ENCODE measurements at places on chromosomes 4 and X.

DNA sequence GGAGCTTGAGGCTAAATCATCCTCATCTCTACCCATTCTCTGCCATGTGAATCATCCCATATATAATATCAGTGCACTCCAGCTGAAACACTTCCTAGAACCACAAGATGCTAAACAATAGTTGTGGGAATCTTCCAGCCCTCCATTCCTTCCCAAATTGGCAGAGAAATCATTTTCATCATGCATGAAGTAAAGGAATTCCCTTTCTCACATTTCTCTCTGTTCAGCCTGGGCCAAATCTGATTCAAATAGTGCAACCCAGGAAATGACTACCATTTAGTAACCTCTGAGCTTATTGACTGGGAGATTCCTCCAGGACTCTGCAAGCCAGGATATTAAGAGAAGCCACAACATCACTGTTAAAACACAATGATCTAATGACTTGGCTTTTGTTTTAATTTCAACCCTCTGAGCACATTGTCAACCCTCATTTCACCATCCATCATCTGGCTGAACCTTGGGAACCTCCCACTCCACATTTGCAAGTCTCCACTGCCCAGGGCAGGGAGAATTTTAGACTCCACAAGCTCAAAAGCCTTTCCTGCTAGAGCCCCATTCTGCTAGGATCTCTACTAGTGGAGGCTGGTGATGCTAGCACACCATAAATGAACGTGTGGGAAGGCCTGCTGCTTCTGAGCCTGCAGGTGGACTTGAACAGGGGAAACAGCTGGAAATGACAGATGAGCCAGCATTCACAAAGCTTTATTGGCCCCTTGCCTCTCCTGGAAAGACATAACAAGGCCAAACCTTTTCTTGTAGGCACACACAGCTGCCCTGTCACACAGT is 133.9 kb downstream of the TET2 start:
- no peak for DNase-seq

- DNase-seq: peak; percentile 70
Measured at GRCh38 chrX:129637217-129638109, 17.3 kb downstream of the APLN start.

DNA sequence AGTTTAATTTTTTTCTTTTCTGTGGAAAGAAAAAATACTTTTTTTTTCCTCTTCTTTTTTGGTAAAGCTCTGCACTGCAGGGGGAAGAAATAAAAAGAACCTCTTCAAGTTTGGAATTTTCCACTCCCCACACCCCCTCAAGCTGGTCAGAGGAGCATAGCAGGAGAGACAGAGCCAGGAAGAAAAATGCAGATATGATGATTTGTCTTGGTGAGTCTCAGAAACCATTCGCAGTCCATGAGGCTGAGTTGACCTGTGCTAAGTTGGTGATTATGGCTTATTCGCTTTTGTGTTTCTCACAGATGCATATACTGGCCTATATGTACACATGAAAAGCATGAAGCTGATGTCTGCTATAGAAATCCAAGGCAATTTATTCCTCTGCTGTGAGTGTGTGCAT is 205.9 kb downstream of the LDB2 start:
- no peak for DNase-seq

GRCh38 chr4:74205046-74205445 is 47.1 kb downstream of the MTHFD2L start:
- DNase-seq: no peak

DNA sequence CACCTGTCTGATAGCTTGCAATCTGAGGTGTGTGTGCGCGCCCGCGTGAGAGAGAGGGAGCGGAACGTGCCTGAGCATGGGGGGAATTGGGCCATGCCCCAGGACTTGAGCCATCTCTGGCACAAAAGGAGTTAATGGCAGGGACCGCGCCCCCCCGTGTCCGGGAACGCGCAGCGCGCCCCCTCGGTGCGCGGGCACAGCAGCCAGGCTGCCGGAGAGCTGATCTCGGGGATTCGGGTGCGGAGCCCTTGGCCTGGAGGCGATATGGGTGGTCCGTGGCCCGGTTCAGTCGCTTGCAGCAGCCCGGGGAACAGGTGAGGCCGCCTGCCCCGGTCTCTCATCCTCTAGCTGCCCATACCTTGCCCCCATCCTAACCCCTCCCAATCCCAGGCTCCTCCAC is at the start of gene NLGN3:
NLGN3 (plus strand) TSS at position 191 of the 400 bp plus-strand sequence. CDS start 2,909 bp downstream, outside the sequence.
- no peak for DNase-seq

DNA sequence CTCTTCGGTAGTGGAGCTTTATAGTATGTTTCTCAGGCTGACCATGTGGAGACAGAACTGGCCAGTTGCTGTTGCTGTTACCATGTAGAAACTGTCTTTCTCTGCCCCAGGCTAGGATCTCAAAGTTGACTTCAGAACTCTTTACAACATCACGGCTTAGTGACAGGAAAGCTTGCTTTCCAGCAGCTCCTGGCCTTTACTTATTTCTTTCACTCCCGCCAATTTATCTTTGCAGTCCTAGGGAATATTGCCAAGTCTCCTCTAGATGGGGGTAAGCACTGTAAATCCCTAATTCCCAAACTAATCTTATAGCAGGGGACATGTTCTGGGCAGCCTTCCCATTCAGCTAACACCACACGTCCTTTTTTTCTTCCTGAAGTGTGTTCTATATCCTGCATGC is 631.6 kb downstream of the SPRY1 start:
- DNase-seq: no peak

DNA sequence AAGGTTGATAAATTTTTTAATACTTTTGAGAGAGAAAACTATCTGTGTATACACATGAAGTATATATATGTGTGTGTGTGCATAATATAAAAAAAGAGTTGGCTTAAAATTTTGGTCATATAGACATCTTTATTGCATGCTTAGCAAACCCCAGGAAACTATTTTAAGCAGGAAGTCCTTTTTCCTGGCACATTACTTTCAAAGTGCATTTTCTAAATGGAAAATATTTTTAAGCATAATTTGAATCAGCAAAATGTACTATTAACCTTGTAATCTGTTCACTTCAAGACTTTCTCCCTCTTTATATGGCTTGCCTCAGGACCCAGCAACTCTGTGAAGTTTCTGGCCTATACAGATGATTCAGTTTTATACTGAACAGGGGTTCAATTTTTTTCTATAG is 106.3 kb downstream of the CDS1 start:
- no peak for DNase-seq

- no peak for DNase-seq
Measured at GRCh38 chr4:75494563-75494962, 19.6 kb downstream of the RCHY1 start.

- no peak for DNase-seq
Measured at GRCh38 chrX:155216940-155217440, 730 bp downstream of the VBP1 start.

DNA sequence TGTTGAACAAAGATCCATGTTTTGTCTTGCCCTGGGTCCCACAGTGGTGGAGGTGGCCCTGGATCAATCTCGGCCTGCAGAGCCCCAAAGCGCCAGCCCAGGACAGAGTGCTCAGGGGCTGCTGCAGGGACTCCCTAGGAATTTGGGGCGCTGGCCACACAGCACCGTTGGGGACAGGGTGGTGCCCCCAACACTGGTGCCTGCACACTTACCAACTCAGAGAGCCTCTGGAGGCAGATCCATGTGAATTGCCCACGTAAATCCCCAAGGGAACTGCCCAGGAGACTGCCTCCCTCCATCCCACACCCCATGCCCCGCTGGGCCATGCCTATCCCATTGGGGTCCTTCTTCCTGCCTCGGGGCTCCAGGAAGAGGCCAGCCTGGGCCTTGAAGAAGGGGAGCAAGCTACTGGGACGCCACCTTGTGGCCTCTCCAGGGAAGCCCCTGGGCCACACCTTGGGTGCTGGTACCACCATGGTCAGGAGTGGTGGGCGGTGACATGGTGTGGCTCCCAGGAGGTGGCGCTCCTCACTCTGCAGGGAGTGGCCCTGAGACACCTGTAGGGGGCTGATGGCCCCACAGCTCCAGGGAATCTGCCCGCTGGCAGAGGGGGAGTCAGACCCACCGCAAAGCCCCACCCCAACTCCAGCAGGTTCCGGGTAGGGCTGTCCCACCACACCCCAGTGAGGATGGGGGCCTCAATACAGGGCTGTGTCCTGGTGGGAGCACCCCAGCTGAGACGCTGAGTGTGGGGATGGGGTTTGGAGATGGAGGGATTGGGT is 22.8 kb downstream of the CFAP99 start:
- peak; percentile 66 for DNase-seq
